ENCODE measurements at places on chromosomes 6 and 20.

GRCh38 chr6:35385457-35386202 lies 43.3 kb downstream of the PPARD start:
- DNase-seq: no peak

DNA sequence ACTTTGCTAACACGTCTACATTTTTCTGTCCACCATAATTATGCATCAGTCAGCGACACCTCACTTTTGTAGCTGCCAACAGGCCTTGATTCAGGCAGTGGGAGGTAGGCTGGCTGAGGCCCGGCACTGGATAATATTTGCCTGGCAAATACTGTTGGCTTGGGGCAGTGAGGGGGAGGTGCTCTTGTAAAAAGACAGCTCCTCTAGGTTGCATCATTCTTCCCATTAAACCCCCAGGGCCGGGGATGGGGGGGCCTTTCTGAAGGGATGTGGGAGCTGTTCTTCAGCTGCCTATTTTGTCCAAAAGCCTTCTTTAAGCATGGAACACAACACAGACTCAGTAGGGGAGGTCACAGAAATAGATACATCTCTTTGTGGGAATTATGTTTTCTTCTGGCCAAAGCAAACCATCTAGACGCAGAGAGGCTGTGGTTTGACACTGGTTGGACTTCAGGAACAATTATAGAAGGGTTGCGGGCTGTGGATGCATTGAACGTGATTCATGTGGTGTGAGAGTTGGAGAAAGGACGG lies 338.3 kb upstream of the NT5E start:
- no peak for DNase-seq

DNA sequence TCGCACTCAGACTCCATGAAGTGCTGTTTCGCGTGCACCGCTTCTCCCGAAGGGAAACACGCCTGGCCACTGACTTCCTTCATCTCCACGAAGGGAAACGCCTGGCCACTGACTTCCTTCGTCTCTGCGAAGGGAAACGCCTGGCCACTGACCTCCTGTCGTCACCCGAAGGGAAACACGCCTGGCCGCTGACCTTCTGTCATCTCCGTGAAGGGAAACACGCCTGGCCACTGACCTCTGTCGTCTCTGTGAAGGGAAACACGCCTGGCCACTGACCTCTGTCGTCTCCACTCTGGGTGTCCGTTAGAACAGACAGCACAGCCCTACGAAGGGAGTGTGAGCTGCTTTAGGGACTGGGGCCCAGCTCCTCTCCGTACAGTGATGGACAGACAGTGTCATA lies 17.1 kb upstream of the ADRM1 start:
- no peak for DNase-seq

GRCh38 chr6:32191696-32192607 lies 491 bp downstream of the GPSM3 start:
- no peak for DNase-seq

- no peak for DNase-seq
These were observed 64.6 kb downstream of the SNX5 start for GRCh38 chr20:17904027-17904426.

- DNase-seq: no peak
These were observed 61.1 kb upstream of the SLC22A16 start for GRCh38 chr6:110537208-110538123.

DNA sequence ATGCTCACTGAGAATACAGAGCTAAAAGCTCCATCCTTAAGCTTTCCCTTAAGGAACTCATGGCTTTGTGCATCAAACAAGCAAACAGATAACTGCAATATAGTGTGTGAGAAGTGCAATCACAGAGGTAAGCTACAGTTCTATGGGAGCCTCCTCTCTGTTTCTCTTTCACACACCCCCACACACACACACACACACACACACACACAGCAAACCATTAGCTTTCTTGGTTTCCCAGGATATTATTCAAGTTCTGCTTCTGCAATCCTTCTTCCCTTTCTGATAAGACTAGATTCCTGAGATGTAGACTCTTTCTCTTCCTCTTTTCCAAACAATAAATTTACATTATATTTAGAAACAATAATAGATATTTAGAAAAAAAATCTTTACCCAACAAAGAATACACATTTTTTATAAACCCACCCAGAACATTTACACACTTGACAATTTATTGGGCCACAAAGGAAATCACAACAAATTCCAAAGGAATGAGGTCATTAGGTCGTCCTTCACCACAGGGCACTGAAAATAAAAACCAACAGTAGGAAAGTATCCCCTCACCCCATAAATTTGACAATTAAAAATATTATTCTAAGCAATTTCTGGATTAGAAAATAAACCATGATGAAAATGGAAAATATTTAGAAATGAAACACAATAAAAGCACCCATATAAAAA lies 9.3 kb upstream of the GFOD1 start:
- no peak for DNase-seq

GRCh38 chr6:115832786-115833185 lies 227.9 kb downstream of the FRK start:
- no peak for DNase-seq

DNA sequence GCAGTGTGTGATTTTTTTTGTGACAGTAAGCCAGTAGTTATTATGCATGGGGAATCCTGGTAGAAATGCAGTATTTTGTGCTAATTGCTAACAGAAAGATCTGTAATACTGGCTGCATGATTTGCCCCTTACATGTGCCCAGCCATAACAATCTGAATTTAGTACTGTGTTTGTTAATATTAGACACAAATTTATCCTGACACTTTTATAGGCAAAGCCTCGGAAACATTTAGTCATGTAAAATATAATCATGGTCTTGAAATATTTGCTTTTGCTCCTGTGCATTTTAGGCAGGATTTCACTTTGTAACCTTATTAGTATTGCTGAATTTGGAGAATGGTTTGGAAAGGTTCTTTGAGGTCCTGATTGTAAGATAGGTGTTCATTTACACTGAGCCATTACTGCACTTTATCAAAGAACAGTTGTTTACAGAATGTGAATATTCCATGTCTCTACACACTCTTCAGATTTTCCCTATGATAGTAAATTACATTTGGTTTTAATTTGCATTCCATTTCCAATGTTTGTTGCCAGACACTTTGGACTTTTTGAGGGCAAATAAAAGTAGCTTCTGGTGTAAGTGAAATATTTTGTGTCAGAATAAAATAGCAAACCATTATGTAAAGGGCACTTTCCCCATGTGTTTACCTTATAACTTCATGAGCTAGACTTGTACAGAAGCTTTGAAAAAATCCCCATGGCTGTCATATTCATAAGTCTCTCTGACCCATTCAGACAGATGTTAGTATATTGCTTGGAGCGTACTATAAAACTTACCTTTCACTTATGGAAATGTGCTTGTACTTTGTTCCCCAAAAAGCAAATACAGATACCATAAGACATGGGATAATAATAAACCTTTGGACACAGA lies 349.9 kb downstream of the ARHGAP18 start:
- no peak for DNase-seq

DNA sequence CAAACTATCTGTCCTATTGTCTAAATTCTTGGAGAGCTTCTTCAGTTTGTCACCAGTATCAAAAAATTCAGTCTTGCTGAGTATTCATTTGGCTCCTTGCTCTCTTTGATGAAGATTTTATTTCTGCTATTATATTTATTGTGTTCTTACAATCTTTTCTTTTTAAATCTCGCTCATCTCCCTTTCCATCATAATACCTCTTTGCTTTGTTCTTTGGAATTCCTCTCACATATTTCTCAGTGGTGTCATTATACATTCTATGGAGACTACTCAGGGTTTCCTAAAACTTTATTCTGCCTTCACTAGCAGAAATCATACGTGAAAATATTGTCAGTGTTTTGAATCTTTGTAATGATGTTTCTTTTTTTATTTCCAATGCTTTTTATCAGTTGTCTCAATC lies 445.2 kb upstream of the ID4 start:
- DNase-seq: no peak

DNA sequence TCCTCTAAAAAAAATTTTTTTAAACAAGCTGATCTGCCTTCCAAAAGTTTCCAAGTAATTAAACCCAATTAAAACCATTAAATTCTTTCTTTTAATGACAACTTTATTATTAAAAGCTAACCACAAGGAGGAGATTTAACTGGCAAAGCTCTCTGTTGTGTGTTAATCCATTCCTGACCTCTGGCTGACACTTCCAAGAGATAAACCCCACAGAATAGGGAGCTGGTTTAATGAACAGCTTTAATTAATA lies 230.8 kb downstream of the EYA2 start:
- DNase-seq: no peak

DNA sequence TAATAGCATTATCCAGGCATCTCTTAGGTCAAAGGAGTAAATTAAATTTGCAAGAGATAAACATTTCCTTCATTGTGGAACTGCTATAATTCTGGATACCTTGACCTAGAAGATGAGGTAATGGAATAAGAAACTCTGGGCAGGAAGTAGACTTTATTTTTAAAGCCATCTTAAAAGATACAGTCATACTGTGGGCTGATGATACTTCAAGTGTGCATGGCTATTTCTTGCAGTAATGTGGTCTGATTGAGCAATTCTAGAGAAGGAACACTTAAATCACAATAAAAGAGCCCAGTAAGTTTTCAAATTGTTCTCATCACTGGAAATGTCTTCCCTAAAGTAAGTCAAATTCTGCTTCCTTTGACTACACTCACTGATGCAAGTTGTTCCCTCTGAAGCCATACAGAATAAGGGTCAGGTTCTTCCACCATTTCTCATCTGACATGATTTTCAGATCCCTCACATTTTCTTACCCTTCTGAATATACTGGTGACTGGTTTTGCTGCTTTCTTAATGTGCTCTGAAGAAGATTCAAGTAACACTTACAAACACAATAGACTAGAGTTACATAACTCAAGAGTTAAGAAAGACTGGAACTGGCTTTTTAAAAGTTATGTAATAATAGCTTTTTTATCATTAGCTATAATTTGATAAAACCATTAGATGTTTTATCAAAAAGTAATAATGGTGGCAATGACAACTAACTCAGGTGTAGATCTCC lies 62.6 kb upstream of the TMEM244 start:
- no peak for DNase-seq

- peak; percentile 29 for DNase-seq
These were observed 703 bp downstream of the SNX9 start for GRCh38 chr6:157823528-157824370.

- peak; percentile 75 for DNase-seq
These were observed 37.7 kb downstream of the KCNQ2 start for GRCh38 chr20:63434599-63435378.

- DNase-seq: no peak
These were observed 169.6 kb downstream of the MTHFD1L start for GRCh38 chr6:151034825-151035781.

- no peak for DNase-seq
These were observed 57.0 kb upstream of the XRN2 start for GRCh38 chr20:21246161-21246560.

GRCh38 chr6:162408826-162409535 lies 318.6 kb downstream of the PRKN start:
- no peak for DNase-seq

- DNase-seq: no peak
These were observed 68.7 kb upstream of the STMND1 start for GRCh38 chr6:17032988-17033634.

DNA sequence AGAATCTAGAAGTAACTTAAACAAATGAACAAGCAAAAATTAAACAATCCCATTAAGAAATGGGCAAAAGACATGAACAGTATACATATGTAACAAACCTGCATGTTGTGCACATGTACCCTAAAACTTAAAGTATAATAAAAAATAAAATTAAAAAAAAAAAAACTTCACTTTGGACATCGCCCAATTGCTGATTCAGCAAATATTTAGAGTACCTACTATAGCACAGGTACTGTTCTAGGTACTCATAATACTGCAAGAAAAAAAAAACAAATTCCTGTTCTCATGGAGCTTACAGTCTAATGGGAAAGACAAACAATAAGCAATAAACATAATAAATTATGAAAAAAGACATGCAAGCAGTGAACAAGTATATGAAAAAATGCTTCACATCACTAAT lies 501.5 kb upstream of the HS3ST5 start:
- no peak for DNase-seq

DNA sequence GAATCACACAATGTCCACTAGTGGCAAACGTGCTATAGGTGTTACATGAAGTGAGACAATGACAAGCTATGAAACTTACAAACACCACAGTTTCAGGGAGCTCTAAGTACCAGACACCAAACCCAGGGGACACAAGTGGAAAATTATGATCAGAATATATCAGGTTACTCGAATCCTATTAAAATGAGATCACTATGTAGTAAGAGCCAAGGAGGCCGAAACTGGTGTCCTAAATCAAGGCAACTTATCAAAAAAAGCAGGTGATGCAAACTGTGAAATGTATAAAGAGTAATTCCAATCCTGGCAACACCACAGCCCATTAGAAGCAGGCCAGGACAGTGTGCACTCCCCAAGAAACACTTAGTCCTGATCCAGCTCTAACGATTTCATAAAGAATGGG lies 100.3 kb downstream of the ARHGAP18 start:
- DNase-seq: no peak

DNA sequence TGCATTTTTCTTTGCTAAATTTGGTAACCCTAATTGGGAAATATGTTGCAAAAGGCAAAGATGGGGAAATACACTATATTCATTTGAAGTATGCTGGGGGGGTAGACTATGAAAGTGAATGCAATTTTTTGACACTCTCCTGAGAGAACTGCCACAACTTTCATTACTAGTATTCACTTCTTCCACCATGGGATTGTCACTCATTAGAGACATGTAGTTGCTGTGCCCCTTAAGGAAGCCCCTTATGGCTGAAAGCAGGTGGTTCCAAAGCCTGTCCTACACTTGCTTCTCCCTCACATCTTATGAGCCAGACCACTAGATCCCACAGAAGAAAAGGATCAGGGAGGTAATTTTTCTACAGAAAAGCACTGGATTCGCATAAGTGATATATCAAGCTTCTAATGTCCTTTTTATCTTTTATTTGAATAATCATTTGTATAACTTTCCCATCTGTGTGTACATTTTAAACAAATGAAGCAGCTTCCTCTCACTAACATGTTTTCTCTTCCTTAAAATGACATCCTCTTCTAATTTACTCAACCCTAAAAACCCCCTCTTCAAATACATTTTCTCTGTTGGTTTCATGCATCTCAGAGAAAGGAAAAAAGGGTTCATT lies 83.8 kb downstream of the GCLC start:
- no peak for DNase-seq

DNA sequence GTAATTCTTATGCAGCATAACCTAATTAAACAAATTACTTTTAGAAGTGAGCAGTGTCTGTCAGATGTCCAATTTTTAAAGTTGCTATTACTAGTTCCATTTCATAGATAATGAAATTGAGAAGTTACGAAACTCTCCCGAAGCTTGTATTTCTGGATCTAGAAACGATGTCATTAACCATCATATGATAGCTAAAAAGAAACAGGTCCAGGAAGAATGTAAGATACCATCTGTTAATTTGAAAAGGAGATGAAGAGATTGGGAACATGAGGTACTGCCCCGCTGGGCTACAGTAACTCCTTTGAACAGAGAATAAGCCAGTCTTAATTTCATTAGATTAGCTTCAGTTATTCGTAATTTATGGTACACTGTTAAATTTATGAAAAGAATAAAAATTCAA lies 47.5 kb upstream of the TMX4 start:
- no peak for DNase-seq
